ENCODE measurements at places on chromosomes 16 and 17.

DNA sequence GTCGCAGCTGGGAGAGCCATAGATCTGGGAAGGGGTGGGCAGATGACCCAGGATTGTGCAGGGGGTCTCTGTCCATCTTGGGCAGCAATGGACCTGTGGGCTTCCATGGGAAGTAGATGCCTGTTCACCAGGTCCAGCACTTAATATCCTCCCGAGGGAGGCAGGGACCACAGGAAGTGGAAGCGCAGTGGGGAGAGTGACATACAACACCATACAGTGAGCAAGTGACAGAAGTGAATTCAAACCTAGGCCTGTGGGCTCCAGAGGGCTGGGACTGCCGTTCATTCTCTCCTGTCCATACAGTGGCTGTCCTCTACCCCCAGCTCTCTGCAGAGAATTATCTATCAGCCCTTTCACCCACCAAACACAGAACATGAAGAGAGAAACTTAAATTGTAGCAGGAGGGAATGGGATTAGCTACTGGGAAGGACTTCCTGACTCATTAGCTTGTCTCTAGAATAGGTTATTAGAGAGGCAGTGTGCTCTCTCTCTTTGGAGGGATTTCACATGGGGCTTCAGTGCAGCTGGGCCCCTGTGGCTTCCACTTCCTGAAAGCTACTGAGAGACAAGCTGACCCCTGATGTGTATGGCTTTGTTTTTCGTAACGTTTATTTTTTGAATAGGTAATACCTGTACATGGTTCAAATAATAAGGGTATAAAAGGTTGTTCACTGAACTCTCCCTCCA is 13.1 kb upstream of the SEZ6 start:
- DNase-seq, result peak; percentile 47

- DNase-seq, result no peak
These were observed 43.7 kb downstream of the PKD1L3 start for GRCh38 chr16:71956486-71956885.

DNA sequence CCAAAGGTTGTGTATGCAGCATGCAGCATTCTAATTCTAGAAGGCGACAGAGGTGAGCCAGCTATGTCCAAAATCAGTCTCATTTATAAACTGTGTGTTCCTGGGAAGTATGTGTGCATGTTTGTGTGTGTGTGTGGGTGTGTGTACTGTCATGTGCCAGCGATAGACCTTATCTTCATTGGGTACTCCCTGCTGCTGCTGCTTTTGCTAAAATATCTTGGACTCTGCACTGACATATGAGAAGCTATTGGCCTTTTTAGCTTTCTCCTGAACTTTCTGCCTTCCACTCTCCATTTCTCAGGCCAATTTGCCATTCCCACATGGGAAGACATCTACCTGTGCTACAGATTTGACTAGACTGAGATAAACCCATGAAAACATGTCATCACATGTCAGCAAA is 2.0 kb upstream of the LPO start:
- DNase-seq, result no peak

DNA sequence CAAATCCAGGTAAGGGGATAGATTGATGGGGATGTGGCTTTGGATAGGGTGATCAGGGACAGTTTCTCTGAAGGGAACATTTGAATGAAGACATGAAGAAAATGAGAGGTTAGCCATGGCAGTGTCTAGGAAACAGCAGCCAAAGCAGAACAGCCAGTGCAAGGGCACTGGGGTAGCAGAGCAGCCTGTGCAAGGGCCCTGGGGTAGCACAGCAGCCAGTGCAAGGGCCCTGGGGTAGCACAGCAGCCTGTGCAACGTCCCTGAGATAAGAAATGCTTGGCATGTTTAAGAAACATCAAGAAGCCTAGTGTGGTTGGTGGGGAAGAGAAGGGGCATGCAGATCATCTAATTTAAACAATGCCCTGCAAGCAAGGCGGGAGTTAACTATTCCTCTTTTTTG is 128.5 kb downstream of the IRX5 start:
- no peak for DNase-seq
